Spinal cord (tissue), 10 donors: ENCODE measurements at places on chromosomes 13 and 19. TPM values are rescaled to one million over a fixed set of nuclear protein-coding genes. Genes with fewer than 3 reads are reported as not detected.

DNA sequence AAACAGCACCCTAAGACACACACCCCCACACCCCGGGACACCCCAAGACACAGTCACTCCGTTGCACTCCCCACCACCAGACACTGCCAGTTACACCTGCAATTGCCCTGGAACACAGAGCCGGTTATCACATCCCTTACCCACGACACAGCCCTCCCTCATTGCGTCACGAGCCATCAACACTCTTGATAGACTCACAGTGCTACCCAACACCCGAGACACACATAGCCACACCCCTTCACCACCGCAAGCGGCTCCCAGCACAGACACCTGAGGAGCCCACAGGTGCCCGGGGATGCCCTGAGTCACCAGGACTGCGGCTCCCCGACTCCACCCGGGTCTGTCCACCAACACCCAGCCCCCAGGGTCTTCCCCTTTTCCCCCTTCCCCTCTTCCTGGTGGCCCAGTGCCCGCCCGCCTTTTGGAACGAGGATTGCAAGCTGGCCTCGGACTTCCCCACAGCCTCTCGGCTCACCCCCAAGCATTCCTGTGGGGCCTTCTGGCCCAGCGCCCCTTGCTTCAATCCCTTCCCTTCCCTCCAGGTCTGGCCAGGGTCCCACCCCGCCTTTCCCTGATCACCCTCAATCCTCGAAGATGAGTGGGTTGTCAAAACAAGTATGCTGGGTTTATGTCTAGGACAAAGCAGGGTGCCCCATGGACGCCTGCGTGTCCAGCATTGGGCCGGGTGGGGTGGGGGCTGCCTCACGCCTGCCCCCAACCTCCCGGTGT, 1.7 kb upstream of the PTGER1 start:
- no peak overlapping the region for H3K27ac ChIP-seq
- H3K27me3 ChIP-seq: peaks cover 29% of the 10 kb centered on the region
- H3K36me3 ChIP-seq: peaks cover 68% of the 10 kb centered on the region
- no peak for DNase-seq

GRCh38 chr13:30776661-30777060, 41.3 kb downstream of the ALOX5AP start:
- no peaks in the 10 kb centered on the region for H3K27me3 ChIP-seq
- no peaks in the 10 kb centered on the region for H3K36me3 ChIP-seq
- no peak for DNase-seq
- H3K4me3 ChIP-seq: no peak overlapping the region

DNA sequence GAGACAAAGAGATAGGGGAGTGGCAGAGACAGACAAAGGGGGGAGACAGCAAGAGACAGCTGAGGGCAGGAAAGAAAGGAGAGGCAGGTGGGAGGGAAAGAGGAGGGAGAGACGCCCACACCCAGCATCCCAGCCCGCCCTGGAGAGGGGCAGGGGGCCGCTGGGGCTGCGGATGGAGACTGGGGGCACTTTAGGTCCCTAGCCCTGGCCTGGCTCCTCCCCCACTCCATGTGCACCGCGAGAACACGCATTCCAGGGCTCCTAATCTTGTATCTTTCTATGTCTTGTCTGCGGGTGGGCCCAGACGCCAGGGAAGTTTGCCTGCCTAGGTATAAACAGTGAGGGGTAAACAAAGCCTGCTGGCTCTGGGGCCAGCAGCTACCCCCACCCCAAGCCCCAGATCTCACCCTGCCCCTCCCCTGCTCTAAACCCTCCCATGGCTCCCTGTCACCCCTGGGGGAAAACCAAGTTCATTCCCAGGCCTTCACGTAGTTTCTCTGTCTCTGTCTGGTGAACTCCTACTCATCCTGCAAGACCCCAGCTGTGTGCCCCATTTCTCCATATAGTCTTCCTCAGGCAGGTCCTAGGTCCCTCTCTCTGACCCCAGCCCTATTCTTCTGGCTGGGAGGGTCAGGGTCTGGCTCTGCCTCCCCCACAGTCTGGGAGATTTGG, 5.7 kb downstream of the TLE5 start:
- peaks cover 57% of the 10 kb centered on the region for H3K4me1 ChIP-seq
- no peak overlapping the region for H3K4me3 ChIP-seq
- H3K36me3 ChIP-seq: peaks cover 82% of the 10 kb centered on the region
- H3K27ac ChIP-seq: no peak overlapping the region
- DNase-seq: no peak
- no peaks in the 10 kb centered on the region for H3K27me3 ChIP-seq

DNA sequence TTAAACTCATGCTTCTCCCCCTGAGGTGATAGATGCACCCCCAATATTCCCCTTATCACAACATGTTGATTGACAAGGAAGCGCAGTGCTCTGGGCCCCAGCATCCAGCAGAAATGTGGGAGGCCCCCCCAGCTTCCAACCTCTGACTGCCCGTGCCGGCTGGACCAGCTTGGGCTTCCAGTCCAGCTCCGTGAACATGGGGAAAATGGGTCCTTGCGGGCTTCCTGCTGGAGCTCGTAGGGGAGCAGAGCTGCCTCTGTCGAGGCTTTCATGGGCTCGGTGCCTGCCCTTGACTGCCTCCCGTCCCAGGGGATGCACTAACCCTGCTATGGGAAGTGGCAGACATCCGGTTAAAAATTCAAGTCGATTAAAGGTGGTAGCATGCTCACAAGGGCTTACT, 188.9 kb downstream of the COL4A1 start:
- H3K4me3 ChIP-seq: no peak overlapping the region
- no peak overlapping the region for H3K27ac ChIP-seq
- no peaks in the 10 kb centered on the region for H3K36me3 ChIP-seq
- H3K4me1 ChIP-seq: peaks cover 12% of the 10 kb centered on the region

The TSKS gene
- total RNA-seq: 0.50 TPM
